Dermis blood vessel endothelial cell (primary cell): ENCODE measurements at places on chromosomes 5 and 9. TPM values are rescaled to one million over a fixed set of nuclear protein-coding genes. Genes with fewer than 3 reads are reported as not detected.

RALGPS1 gene
- 3.1 and 3.3 TPM in 2 replicates for total RNA-seq

SLC45A2 gene
- total RNA-seq = 0.09 TPM in 1 of 2 replicates, not detected in the other

PCDHGA2 gene
- 1.4 TPM in 2 replicates for total RNA-seq

ASTN2 gene
- total RNA-seq = 1.9 and 3.4 TPM in 2 replicates

FAM81B gene
- total RNA-seq = not detected in 2 replicates

DNA sequence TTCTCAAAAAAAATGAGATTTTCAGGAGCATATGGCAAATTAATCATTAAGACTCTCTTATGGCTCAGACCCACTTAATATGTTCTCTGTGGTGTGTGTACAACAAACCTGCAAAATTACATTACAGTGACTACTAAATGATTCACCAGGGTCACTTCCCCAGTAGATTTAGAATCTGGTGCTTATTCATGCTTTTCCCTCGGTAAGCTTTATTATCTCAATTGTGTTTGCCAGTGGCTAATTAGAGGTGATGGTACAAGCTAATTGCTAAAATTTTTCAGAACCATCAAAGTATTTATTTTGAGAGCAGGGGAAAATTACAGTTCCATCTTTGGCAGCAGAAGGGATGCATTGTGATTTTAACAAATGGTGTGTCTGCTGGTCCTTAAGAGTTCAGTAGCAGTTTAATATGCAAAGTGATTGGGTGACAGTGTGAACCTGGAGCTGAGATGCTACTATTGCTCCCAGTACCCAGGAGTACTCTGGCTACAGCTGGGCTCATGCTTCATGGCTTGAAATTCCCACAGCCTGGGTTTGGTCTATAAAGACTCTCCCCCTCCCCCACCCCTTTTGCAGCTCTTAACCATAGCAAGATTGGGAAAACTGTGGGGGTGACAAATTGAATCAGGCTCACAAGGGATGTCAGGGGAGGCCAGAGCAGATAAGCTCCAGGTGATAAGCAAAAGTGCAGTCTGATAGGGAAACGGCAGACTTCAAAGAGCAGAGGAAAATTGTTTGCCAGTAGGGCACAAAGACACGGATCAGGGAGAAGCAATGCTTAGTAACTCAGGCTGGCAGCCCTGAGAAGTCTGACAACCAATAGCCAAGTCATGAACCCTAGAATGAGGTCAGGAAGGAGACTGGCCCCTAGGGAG lies 92.8 kb upstream of the RAD23B start:
- no peak for DNase-seq

DNA sequence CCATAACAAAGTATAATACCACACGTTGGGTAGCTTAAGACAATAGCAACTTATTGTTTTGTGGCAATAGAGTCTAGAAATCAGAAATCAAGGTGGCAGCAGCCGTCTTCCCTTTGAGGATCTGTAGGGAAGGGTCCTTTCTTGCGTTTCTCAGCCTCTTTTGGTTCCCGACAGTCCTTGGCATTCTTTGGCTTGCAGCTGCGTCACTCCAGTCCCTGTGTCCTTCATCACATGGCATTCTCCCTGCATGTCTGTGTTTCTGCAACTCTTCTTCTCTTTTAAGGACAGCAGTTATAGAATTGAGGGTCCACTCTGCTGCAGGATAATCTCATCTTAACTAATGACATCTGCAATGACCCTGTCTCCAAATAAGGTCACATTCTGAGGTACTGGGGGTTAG lies 140.1 kb downstream of the FBXL7 start:
- no peak for DNase-seq

DNA sequence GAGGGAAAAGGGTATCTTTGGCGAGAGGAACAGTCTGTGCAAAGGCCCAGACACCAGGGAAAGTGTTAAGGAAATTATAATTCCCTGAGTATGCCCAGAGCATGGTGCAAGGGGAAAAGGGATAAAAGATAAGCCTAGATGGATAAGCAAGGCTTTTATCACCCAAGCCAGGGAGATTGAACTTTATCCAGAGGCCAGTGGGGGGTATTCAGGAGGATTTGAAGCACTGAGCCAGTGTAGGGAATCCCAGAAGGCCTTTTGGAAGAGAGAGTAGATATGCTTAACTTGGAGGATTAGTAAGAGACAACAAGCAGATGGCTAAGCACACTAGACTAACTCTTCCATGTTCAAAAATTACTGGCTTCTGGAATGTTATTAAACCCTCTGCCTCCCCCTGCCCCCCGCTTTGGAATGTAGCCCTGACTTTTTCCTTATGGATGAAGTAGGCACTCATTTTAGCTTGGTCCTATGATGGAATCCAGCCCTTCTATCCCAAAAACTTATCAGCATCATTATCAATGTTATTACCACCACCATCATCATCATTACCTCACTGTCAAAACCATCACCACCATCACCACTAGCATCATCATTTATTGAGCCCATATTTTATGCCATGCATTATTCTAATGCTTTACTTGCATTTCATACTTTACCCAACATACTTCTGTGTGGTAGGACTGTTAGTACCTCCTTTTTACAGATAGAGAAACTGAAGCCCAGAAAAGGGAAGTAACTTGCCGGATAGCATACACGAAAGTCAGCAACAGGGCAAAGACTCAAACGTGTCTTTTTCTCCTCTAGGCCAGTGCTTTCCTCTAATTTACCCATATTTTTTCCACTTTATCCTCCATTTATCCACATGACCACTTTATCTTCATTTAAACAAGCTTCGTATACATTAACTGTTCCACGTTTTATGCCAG lies 237.0 kb downstream of the PAPPA start:
- DNase-seq = no peak

DNA sequence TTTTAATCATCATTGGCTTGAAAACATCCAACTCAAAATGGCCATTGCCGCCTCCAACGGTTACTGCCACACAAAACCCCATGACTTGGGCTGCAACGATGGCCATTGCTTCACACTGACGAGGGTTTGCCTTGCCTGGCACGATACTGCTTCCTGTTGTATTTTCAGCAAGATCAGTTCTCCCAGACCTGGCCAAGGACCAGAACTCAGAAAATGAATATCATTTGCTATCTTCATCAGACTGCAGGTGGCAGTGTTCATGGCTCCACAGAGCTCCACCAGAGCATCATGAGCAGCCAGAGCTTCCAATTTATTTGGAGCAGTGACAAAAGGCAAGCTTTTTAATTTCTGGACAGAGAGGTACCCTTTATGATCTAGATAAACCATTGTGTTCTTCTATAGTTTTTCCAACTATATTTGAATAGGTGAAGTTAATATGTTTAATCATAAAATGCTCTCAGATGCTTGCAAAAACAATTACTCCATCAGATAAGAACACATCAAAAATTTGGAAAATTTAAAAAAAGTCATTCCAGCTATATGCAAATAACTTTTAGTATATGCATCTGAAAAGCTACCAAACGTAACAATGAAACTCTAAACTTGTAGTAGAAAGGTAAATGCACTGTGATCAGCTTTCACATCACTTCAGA lies 10.4 kb downstream of the AMACR start:
- peak; percentile 83 for DNase-seq

DNA sequence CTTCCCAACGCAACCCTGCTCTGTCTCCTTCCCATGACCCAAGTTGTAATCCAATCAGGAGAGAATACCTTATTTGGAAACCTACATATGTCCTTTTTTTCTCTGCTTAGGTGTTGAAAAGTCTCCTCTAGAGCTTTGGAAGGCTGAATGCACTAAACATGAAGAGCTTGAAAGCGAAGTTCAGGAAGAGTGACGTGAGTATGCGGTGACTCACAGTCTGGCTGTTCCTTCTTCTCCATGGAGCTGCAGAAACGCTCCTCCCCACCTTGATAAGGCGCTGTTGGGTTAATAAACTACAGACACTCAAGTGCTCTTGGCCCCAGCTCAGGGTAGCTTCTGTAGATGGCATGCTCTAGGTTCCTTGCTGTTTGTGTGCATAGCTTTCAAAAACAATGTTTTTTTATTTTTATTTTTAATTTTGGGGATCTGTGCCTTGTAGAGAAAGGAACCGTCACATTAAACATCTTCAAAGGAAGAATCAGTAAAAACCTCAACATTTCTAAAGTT lies 30.7 kb downstream of the RAI14 start:
- peak; percentile 98 for DNase-seq

GRCh38 chr9:3336951-3337350 lies 188.8 kb downstream of the RFX3 start:
- DNase-seq = no peak

GRCh38 chr9:120925535-120926396 lies 830 bp downstream of the TRAF1 start:
- DNase-seq = peak; percentile 79

GRCh38 chr5:159100782-159101646 lies 1.3 kb upstream of the EBF1 start:
- DNase-seq = no peak

DNA sequence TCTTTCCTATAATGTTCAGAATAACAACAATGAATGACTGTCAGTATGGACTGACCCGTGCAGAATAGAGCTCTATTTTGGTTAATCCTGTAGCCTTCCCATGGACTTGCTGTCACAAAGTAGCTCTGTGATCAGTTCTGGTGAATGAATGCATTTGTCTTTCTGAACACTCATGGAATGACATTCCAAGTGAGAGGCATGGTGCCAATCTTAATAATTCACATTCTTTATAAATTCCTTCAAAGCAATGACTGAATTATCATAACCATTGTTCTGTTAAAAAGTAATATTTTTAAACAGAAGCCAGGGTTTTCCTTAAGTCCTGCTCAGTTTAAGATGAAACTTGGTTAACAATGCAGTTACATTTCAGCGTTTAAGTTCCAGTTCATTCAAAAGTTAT lies 360.5 kb downstream of the ICE1 start:
- DNase-seq = no peak

GRCh38 chr5:108320231-108320630 lies 61.7 kb downstream of the FBXL17 start:
- no peak for DNase-seq

GRCh38 chr5:91125916-91126315 lies 257.2 kb downstream of the ARRDC3 start:
- no peak for DNase-seq
